Fibroblast of skin of right quadriceps (primary cell): ENCODE measurements at places on chromosomes 13 and 19.
A peak's percentile ranks its signal among the peaks of the same experiment; 100 is the strongest.

DNA sequence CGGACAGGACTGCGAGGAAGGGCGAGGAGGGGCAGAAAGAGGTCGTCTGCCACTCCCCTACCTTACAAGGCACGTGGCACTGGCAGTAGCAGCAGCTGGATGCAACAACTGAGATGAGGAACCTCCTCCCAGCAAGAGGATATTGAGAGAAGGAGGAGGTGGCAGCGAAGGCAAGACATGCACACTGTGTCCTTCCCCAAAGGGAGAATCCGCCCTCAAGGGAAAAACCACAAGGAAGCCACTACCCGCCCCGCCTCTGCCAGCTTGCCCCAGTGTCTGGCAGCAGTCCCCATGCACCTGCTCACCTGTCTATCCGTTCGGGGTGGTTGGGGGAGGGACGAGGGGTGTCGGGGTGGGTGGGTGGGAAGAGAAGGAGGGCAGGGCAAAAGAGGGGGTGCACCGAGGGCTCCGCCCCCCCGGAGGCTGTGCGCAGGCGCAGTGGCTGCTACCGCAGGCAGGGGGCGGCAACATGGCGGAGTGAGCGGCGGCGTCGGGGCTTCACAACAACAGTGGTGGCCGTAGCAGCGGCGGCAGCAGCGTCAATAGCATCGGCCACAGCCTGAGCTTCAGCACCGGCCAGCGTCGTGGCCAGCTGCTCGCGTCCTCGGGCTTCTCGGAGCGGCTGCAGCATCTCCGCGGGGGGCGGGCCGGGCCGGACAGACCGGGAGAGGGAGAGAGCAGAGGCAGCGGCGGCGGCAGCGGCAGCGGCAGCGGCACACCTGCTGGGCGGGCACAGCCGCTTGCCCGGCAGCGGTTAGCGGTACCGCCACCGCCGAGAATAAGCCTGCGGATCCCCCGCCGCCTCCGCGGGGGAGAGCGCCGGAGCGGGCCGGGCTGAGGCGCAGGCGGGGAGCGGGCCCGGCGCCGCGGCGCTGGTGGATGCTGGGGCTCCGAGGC is at the start of gene NBEA:
Gene NBEA (plus strand): TSS at position 436 of the 897 bp plus-strand sequence. CDS start 551 bp downstream, outside the sequence.
- peak; percentile 64 for DNase-seq

DNA sequence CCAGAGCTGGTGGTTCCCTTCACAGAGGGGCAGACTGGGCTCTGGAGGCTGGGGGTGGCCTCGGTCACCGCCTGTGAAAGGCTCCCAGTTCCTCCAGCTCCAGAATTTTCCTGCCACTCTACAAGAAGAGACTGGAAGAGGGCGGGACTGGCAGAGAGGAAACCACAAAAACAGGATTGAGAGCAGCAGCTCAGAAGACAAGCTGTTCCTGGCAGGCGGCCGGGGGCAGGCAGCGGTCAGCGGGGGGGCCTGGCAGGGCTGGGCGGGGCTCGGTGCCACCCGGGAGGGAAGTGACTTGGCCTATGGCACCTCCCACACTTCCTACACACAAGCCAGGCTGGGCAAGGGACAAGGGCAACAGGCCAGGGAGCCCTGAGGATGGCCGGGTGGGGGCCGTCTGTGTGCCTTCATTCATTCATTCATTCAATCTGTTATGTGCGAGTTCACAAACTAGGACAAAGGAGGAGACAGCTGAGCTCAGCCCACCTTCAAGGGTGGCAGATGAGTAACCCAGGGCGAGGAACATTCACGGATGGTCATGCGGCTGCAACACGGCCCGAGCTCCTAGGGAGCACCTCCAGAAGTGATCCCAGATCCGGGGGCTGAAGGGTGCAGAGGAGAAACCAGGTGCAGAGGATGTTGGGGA is 16.9 kb upstream of the BTBD2 start:
- DNase-seq, result peak; percentile 71

DNA sequence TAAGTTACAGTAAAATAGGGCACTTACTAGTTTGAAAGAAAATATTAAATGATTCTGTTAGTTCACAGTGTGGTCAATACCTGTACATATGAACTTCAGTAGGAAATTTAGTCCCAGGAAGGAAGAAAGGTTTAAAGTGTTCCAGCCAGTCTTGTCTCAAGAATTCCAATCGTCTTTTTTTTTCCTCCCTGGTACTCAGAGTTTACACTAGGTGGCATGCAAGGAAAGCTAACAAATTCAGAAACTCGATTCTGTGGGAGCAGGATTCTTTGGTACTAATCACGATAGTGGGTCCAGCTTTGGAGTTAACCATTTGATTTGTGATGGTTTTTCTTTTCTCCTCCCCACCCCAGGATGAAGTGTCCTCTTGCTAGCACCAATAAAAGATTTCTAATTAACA is 43.6 kb downstream of the POLR1D start:
- DNase-seq, result no peak

- no peak for DNase-seq
These were observed 13.3 kb downstream of the KCNC3 start for GRCh38 chr19:50315773-50316448.

- DNase-seq, result no peak
These were observed 8.9 kb upstream of the AMER2 start for GRCh38 chr13:25180775-25181537.

- peak; percentile 57 for DNase-seq
These were observed 123.6 kb upstream of the MAB21L1 start for GRCh38 chr13:35600137-35600536.

DNA sequence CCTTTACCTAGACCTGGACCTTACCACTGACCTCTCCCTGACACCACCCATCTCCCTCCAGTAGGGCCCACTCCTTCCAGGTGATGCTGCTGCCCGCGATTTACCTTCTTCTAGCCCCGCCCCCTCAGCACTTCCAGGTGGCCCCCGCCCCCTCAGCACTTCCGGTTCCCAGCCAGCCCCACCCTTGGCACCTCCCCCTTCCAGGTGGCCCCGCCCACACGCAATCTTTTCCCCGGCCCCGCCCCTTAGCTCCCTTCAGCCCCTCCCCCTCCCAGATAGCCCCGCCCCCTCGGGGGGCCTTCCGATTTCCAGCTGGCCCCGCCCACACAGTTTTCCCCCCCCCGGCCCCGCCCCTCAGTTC is 586 bp downstream of the LIG1 start:
- DNase-seq, result peak; percentile 61

GRCh38 chr13:52968074-52968700 is 60.4 kb upstream of the OLFM4 start:
- peak; percentile 52 for DNase-seq

- no peak for DNase-seq
These were observed 11.5 kb downstream of the FAM187B start for GRCh38 chr19:35216833-35217648.

DNA sequence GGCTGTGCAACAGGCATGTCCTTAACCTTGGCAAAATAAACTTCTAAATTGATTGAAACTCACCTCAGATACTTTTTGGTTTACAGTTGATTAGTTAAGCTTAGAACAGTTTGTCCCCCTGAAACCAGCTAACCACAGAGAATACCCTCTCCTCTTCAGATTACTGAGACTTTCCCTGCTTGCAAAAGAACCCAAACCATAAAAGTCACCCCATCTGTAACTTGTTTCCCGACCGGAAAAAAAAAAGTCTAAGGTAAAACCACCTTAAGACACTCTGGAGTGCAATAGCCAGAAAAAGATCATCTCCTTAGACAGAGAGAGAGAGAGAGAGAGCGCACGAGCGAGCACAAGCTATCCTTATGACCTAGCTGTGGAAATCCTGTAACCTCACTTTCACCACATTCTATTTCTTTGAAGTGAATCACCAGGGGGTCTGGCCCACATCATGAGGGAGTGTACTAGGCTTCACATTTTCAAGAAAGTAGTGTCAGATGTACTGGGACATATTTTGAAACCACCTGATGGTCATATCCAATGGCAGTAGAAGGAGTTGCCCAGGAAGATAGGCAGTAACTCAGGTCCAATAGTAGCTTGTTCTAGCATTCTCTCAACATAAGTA is 11.1 kb upstream of the GTF2F2 start:
- DNase-seq, result peak; percentile 51

DNA sequence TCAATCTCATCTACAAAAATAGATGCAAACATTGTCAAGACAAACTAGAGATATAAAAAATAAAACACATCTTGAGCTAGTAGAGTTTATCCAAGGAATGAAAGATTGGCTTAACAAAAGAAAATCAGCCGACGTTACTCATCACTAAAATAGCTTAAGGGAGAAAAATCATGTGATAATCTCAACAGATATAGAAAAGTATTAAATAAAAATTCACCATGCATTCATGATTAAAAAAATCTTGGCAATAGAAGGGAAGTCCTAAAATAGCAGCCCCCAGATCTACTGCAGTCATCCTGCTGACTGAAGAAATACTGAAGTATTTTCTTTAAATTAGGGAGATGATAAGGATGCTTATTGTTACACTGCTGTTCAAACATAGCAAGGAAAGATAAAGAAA is 12.6 kb upstream of the DCLK1 start:
- DNase-seq, result no peak

GRCh38 chr13:56335775-56336174 is 804.9 kb upstream of the PRR20A start:
- DNase-seq, result no peak

- no peak for DNase-seq
These were observed 1270.8 kb downstream of the PCDH9 start for GRCh38 chr13:65959305-65959704.

DNA sequence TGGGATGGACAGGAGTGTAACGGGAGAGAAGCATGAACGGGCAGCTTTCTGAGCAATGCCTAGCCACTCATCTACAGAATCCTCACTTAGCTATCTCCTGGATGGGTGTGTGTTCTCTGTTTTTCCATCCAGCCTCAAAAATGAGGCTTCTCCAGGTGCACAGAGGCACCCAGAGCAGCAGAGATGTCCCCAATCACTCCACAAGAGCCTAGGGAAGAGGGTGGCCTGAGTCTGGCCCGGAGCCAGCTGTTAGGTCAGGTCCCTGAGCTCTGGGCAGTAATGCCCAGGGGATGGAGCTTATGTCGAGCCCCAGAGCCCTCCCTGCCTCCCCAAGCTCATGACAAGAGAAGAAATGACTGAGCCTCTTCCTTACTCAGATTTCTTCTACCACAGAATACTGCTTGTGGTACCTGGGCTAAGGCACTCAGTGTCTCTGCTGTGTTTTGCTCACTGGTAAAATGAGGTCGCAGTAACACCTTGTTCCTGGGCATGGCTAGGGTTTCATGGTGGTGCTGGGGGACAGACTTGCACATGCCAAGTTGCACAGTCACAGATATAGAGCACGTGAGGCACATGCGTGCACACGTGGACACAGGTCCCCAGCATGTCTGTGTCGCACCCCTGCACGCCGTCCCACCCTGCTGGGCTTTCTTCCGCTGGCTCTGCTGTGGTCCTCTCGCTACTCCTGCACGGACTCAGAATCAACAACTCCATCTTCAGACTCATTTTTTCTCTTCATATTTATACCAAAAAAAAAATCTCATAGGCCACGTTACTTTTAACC is 86.6 kb upstream of the SOX1 start:
- no peak for DNase-seq

DNA sequence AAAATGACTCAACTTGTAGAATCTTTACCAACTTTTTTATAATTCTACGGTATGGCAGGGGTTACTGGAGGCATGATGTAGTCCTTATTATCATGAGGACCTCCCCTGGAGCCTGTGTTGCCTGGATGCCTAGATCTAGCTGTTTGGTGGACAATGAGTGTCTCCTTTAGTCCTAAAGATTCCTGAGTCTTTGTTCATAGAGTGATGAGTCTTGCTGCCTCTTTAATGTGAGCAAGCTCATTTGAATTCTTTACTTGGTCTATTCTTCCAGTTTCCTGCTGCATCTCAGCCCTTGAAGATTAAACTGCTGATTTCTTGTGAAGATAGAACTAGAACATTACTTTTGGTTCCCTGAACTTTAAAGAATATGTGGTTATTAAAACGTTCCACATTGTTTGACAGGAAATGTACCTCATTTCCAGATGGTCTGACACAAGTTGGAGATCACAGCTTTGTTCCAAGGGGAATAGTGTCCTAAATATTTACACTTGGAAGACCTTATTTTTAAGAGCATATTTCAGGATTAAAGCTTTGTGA is 51.9 kb downstream of the SLAIN1 start:
- no peak for DNase-seq

GRCh38 chr19:34308381-34309367 is 54.3 kb downstream of the GARRE1 start:
- peak; percentile 31 for DNase-seq

GRCh38 chr19:13035820-13036365 is 40.6 kb downstream of the NFIX start:
- no peak for DNase-seq

DNA sequence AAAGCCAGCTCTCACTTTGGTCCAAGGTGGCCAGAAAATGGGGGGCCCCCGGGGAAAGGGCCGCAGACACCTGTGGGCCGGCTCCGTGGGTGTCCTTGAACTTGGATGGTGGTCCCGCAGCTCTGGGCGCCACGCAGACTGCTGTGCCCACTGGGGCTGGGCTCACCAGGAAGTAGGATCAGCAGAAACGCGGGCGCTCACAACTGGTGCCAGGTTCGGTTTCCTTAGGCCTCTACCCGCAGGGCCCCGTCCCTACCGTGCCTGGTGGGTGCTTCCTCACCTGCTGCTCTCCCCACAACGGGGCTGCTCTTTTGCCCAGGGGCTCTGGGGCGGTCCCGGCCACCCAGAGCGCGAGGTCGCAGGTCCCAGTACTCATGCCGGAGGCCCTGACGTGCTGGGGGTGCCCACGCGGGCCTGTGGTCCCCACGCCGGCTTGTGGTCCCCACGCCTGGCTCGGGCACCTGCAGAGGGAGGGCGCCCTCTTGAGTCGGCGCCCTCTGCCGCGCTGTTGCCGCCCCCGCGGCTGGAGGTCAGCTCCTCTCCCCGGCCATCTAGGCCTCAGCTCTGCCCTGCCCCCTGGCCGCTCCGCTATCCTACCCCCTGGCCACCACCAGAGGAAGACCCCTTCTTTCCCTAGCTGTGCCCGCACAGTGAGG is 1303.6 kb downstream of the UQCRFS1 start:
- no peak for DNase-seq

- DNase-seq, result no peak
These were observed 1.6 kb downstream of the TEX30 start for GRCh38 chr13:102772042-102772425.

DNA sequence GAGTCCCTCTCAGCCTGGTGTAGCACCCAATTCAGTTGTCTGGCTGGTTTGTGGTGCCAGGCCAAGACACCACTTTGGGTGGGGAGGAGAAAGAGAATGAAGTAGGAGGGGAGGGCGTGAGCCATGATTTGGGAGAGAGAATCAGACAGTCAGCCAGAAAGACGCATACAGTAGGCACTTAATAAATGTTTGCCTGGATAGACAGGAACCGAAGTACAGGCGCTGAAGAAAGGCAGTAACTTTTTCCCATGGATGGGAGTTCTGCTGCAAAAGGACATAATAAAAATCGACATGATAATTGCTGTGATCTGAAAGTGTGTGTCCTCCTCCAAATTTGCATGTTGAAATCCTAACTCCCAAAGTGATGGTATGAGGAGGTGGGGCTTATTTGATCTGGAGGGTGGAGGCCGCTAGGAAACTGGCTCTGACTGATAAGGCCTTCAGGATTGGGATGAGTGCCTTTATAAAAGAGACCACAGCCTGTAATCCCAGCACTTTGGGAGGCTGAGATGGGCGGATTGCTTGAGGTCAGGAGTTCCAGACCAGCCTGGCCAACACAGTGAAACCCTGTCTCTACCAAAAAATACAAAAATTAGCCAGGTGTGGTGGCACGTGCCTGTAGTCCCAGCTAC is 38.4 kb upstream of the PDCD5 start:
- DNase-seq, result no peak

- no peak for DNase-seq
These were observed 33.9 kb upstream of the MIR17HG start for GRCh38 chr13:91313581-91313980.
